Smooth muscle cell of the brain vasculature (primary cell): ENCODE measurements at places on chromosomes 13 and 19.

DNA sequence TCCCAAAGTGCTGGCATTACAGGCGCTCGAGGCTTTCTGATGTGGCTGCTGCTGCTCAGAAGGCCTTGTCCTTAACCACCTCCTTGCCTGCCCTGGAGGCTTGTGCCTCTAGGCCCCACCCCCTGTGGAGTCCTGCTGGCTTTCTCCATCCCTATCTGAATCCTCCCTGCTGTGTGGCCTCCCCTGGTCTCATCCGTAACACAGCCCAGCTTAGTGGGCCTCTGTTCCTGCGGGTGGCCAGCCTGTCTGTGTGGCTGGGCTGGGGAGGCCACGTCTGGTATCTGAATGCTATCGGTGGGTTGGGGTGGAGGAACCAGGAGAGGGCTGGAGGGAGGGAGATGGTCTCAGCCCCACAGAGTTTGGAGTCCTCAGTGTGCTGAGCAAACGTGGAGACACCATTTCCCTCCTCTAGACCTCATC is 4.7 kb downstream of the RPL28 start:
- no peak for DNase-seq

GRCh38 chr19:57026476-57026875 is 93.3 kb upstream of the USP29 start:
- DNase-seq = no peak

DNA sequence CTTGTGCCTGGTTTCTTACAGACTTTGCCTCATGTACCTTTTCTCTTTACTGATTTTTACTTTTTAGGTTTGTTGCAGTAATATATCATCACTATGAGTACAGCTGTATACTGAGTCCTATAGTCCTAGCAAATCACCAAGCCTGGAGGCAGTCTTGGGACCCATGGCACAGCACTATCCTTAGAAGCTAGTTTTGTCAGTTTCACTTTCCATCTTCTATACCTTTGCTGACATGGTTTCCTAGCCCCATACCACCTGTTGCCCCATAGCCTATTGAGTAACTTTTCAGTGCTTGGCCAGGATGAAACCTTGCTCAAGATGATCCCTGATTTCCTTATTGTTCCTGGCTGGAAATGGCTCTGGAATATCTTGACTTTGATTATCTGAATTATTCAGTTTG is 826.4 kb downstream of the GPC5 start:
- DNase-seq = no peak

- DNase-seq = no peak
These were observed 60.5 kb upstream of the MEDAG start for GRCh38 chr13:30845297-30846214.

- DNase-seq = no peak
These were observed 184.9 kb downstream of the TM9SF2 start for GRCh38 chr13:99686157-99686572.

- no peak for DNase-seq
These were observed 783 bp upstream of the ZNF587B start for GRCh38 chr19:57829316-57829715.

GRCh38 chr13:22828081-22828480 is 352.7 kb upstream of the SGCG start:
- DNase-seq = no peak

DNA sequence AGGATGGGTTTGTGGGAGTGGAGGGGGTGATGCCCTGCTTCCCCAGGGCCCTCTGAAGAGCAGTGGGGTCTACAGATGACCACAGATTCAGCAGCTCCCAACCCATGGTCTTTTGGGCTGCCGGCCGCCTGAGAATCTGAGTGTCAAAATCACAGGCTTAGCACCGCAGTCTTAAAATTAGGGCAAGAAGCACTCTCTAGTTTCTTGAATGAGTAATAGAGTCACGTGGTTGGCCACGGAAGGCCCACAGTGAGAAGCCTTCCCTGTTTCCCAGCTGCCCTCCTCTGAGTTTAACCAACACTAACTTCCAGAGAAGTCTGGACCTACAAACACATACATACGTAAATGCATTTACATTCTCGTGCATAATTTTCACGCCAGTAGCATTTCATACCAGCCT is 5.2 kb downstream of the PRMT1 start:
- DNase-seq = no peak

DNA sequence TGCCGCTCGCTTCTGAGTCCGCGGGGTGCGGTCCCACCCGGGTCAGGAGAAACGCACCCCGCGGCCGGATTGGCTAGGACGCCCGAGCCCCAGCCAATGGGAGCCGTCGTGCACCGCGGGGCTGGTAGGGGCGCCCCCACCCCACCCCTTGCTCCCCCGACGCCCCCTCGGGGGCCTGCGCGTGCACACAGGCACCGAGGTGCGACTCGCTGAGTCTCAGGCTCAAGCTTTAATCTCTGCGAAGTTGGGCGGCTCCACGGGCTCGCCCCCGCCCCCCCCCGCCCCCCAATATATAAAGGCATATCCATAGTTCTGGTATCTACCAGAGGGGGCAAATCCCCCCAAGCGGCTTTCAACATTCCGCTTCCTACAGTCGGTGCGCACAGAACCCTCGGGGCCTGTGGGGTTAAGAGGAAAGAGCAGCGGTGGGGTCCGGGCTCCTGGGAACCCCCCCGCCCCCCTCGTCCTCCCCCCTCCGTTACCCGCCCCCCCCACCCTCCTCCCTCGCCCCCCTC is at the start of gene COX6B2:
TSS of gene COX6B2 (minus strand) at position 22 of the 515 bp plus-strand sequence. CDS start 198 bp downstream, outside the sequence.
- DNase-seq = no peak

- no peak for DNase-seq
These were observed 2.9 kb downstream of the ARHGEF7 start for GRCh38 chr13:111117961-111118360.

DNA sequence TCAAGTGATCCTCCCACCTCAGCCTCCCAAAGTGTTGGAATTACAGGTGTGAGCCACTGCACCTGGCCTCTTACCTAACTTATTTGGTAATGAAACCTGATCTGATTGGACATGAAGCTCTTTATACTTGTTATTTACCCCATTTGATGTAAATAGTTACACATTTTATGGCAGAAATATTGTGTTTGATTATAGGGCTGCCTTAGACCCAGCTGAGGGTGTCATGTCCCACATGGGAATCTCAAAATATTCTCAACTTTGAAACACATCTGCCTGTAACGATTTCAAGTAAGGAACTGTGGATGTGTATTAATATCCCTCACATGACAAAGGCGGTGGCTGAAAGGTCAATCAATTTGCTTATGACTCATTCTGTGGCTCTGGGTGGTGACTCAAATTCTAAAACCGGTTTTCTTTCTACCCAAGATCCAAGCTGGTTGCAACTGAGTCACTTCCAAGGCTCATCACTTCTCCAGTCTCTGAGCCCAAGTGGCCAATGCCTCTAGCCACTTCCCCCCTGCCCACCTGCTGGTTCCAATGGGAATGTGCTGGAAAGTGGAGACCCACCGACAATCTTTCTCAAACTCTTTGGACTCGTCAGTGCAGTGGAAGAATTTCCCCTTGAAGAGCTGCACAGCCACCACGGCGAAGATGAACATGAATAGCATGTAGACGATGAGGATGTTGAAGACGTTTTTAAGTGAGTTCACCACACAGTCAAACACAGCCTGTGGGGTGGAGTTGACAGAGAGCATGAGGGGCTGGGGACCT is 110.9 kb downstream of the IER2 start:
- DNase-seq = peak; percentile 50

- DNase-seq = no peak
These were observed 7.6 kb downstream of the MBNL2 start for GRCh38 chr13:97229699-97230098.

- DNase-seq = no peak
These were observed at the start of gene PLEKHA4 for GRCh38 chr19:48868114-48868886. PLEKHA4 (minus strand) TSS chr19:48868617; CDS start chr19:48867620, 997 bp downstream.

- DNase-seq = no peak
These were observed 99.4 kb upstream of the SERP2 start for GRCh38 chr13:44273991-44274770.

GRCh38 chr19:48990400-48990799 is 2.7 kb downstream of the GYS1 start:
- DNase-seq = no peak

- DNase-seq = no peak
These were observed 6.4 kb upstream of the MAP2K7 start for GRCh38 chr19:7897292-7897691.

DNA sequence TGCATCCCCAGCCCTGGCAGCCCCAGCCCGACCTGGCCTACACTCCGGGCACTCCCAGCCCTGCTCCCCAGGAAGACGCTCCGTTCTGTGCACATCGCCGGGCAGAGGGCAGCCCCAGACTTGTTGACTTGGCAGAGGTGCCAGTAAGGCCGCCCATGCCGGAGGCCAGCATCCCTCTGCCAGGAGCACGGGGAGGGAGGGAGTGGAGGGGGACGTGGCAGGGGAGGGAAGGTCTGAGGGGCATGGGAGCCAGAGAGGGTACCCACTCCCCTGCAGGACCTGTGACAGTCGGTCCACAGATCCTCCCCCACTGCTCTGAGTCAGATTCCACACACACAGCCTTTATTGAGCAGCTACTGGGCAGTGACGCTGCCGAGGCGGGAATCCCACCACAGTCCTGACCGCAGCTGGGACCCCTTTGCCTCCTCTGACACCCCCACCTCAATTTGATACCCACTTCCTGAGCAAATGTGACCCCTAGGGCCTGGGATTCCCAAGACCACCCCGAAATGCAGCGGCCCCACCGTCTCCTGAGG is 1.9 kb upstream of the NKPD1 start:
- DNase-seq = no peak

GRCh38 chr19:45444318-45445041 is 20.8 kb upstream of the ERCC1 start:
- no peak for DNase-seq

DNA sequence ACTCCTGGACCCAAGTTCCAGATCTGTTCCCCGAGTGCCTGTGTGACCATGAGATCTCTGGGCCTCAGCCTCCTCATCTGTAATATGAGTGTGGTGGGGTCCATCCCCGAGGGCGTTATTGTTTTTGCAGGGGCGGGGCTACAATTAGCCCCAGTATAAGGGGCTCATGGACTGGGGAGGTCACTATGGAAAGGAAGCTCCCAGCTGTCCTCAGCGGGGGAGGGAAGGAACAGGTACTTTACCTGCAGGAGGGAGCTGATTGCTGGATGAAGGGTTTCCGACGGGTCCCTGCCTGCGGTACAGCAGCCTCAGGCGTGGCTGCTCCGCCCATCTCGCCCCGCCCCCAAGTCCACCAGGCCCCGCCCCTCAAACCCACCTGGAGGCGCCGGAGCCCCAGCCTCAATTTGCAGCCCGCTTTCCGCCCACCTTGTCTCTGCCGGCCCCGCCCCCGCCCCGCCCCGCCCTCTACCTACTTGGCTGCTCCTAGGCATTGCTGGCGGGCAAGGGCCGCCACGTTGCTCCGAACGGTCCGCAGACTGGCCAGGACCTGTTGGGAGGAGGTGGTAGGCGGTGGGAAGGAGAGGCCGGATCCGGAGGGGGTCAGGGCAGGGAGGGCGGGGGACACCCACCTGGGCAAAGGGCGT is 5.5 kb downstream of the PDE4C start:
- no peak for DNase-seq

DNA sequence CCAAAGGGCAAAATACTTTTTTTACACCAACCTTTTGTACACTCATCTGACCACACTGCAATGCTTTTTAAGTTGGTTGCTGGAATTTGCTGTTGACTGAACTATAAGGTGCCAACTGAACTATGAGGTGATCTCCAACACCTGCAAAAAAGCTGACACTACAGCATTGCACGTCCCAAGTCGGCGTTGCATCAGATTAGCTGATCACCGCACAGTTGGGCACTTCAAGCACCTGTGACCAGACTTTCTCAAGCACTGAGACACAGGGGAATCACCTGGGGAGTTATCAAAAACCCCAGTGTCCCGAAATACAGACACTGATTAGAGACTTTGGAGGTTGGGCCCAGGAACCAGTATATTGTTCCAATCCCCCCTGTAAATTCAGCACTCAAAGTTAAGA is 1.1 kb downstream of the NLRP11 start:
- no peak for DNase-seq

GRCh38 chr19:2854849-2855248 is 12.3 kb upstream of the ZNF556 start:
- DNase-seq = no peak

- no peak for DNase-seq
These were observed 41.7 kb downstream of the TNFSF11 start for GRCh38 chr13:42615691-42616090.

DNA sequence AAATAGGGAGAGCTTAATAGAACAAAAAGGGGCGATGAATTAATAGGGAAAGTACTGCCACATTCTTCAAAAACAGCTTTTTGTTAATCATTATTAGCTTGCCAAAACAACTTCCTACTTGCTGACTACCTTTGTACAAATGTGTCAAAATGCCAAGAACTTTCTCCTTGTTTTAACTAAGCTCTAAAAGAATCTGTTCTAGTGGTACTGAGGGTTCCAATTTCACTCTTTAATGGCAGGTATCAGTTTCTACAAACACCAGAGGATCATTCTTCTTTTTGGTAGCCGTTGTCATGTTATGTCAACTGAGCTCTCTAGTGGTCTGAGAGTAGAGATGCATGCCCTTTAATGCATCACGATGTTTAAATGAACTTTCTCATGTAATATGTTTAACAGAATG is 29.4 kb upstream of the FBXL3 start:
- DNase-seq = no peak

DNA sequence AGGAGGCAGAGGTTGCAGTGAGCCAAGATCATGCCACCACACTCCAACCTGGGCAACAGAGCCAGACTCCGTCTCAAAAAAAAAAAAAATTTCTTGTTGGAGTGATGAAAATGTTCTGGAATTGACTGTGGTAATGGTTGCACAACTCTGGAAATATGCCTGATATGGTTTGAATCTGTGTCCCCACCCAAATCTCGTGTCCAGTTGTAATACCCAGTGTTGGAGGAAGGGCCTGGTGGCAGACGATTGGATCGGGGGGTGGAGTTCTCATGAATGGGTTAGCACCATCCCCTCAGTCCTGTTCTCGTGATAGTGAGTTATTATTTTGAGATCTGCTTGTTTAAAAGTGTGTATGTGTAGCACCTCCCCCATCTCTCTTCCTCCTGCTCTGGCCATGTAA is 41.1 kb upstream of the MAP3K10 start:
- no peak for DNase-seq

DNA sequence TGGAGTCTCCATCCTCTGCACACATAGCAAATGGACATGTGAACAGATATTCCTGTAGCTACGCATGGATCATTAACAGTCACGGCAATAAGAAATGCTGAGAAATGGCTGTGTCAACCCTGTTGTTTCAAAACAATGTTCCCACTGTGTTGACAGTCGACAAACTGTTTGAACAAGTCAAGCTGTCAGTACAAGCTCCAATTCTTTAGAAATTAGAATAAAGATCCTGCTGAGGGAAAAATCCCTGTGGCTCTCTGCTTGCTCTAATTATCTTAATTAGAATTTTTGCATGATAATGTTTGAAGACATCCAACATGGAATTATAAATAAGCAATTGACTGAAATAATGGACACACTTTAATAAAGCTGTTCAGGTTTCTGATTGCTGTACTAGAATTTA is 37.9 kb upstream of the CPB2 start:
- no peak for DNase-seq

- no peak for DNase-seq
These were observed 10.9 kb downstream of the C3 start for GRCh38 chr19:6709549-6709948.
